SK-N-DZ (cell line): ENCODE measurements at places on chromosomes 4 and X.
A peak's percentile ranks its signal among the peaks of the same experiment; 100 is the strongest.

- no peak for DNase-seq
Measured at GRCh38 chr4:24496597-24496996, 87.8 kb downstream of the DHX15 start.

DNA sequence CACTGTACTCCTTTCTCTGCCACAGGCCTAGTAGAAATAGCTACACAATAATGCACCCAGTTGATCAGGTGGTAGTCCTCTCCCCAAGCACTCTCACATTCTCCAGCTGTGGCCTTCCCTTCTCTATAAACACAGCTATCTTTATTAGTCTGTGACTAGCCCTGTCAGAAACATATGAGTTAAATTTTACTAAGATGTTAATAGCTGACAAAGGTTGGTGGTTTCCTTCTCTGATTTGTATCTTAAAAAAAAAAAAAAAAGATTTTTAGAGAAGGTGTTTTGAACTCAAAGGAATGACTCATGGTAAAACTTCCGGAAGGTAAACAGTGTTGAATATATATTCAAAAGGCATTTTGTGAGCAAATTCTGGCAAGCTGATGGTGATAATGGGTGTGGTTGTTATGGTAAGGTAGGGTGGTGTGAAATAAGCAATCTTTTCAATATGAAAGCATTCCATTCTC lies 327.4 kb downstream of the PPP3CA start:
- no peak for DNase-seq

- DNase-seq: peak; percentile 85
Measured at GRCh38 chrX:15493118-15493962, at the start of gene PIR. PIR (minus strand) TSS chrX:15493333; CDS start chrX:15491257, 2,076 bp downstream.

DNA sequence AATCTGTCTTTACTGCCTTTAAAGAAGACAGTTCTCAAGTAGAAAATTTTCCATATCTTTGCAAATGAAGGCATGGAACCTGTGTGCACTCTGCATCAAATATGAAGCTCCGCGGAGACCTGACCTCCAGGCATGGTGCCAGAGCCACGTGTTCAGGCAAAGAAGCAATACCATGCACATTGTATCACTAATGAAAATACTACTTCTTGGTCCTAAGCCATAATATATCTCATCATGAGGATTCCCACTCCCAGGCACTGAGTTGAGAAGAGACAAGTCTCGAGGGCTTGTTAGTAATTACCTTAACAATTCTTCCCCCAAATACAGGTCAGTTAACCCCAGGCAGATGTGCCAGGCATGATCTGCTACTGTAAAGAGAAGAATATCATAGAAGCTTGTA lies 56.7 kb downstream of the PCDH19 start:
- no peak for DNase-seq

DNA sequence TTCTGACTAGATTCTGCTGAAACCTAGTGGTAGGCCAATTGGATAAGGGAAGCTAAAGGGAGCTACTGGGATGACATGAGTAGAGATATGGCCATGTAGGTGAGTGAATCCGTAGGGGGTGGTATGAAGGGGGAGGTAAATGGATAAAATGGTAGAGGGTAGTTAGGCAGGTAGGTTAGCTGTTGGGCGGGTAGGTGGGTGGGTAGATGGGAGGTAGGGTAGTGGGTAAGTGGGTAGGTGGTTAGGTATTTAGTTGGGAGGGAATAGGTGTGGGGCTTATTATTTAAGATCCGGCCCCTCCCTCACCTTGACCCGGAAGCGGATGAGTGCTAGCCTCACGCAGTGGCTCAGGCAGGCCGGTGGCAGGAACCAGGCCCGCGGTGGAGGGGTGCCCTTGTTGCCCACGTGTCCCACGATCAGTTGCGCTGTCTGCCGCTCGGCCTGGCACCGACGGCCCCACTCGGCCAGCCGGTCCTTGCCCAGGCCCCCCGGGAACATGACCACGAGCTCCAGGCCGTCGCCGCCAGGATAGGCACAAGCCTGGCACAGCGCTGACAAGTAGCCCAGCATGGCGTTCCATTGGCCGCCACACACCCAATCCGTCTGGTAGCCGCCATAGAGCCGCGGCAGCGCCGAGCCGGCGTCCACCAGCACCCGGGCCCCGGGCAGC lies 725 bp downstream of the FAM120C start:
- peak; percentile 35 for DNase-seq

GRCh38 chrX:9466124-9466495 lies 1.3 kb downstream of the TBL1X start:
- peak; percentile 37 for DNase-seq

DNA sequence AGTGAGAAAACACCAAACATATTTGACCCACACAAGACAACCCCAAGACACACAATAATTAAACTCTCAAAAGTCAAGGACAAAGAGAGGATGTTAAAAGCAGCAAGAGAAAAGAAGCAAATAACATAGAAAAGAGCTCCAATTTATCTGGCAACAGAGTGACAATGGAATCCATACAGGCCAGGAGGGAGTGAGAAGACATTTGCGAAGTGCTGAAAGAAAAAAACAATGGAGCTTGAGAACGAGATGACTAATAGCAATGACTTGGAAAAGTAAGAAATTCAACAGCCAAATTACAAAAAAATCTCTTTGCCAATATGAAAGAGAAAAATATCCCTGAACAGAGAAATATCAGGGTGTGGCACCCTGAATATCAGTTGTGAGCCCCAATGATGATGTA lies 61.6 kb downstream of the MAD2L1 start:
- no peak for DNase-seq

DNA sequence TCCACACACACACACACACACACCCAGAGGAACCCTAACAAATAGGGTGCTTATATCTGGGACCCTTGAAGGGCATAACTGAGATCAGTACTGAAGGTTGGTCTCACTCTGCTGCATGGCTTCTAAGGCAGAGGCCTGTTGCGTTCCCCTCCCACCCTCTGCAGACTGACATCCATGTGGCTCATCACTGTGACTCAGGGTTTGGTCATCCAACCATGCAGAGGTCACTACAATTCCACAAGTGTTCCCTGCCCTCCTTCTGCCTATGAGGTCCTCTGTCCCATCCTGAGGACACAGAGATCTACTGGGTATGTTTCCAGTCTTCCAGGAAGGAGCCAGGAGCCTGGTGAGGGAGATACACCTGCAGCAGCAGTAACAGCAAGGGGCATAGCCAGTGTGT lies 55.8 kb downstream of the XAGE2 start:
- no peak for DNase-seq

- DNase-seq: no peak
Measured at GRCh38 chrX:134161162-134161561, 75.8 kb upstream of the CCDC160 start.

- DNase-seq: no peak
Measured at GRCh38 chr4:107850438-107850837, 25.7 kb downstream of the SGMS2 start.

DNA sequence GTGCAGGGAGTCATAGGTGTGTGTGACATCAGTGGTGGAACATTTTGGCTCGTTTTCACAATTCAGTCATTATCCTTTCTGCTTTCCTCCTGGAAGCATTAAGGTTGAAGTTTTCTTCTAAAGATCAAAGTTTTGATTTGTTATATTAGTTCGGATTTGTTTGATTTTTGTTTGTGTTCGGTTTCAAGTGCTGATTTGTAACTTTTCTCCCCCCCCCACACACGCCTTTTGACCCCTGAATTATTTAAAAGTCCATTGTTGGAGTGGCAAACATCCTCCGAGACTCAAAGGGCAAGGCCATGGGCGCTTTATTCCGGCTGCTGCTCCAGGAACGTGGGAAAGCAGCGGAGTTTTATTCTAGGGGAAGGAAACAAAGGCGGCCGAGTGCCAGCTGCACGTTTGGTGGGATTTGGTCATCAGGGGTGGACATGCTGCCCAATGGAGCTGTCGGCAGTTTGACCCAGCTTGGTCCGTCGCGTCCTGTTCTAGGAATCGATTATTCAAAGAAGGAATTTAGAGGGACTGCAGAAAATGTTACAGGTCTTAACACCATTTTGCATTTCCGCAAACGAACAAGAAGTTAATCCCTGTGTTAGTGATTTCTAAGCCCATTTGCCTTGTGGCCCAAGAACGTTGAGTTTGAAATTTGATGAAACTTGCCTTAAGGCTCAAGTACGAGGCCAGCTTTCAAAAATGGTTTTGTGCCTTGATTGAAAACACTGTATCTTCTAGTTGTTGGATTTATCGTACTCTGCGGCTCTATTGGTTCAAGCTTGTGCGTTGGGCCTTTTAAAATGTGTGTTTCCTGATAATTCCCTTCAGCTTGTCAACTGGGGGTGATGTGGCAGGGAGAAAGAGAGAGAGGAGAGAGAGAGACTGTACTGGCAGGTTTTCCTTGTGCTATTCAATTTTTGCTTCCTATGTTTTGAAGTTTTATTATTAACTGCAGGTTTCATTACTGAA lies 565 bp upstream of the ZNF41 start:
- peak; percentile 7 for DNase-seq

GRCh38 chrX:56385960-56386359 lies 153.8 kb downstream of the KLF8 start:
- DNase-seq: no peak

DNA sequence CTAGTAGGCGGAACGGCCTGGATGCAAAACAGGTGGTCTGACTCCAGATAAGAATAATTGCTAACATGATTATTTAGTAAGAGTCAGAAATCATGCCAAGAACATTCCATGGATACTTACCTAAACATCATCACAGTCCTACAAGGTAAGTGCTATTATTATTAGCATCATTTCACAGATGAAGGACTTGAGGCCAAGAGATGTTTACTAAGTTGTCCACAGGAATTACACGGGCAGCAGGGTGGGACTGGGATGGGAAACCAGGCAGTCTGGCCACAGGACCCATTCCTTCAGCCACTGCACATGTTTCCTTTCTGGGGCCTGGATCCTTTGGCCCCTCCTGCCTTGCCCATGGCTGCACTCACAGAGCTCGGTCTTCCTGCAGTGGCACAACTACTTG lies 48.3 kb downstream of the ANAPC4 start:
- DNase-seq: no peak

- DNase-seq: no peak
Measured at GRCh38 chr4:110754716-110755115, 131.8 kb upstream of the PITX2 start.

DNA sequence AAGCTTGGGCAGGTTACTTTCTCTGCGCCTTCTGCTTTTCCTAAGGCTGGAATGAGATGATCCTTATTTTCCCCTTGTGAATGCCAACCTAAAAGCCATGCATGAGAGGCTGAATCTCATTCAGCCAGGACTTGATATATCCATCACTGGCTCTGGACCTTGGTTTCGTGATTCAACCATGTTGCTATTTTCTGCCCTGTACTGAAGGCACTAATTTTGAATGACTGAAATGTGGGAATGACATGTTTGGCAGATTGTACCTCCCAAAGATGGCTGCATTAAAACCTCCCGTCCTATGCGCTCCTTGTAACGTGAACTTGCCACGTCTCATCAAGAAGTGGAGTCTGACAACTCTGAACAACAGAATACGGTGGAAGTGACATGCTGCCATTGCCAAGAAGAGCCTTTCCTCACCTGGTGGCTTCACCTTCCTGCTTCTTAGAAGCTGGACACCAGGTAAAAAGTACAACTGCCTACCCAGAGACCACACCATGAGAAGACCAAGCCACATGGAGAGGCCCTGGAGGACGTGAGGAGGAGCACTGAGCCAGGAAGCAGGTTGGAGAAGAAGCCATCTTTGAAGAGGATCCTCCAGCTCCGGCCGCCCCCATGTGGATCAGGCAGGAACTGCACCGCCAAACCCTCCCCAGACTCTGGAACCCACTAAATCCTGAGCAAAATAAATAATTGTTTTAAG lies 174.5 kb downstream of the NSUN7 start:
- DNase-seq: peak; percentile 42

DNA sequence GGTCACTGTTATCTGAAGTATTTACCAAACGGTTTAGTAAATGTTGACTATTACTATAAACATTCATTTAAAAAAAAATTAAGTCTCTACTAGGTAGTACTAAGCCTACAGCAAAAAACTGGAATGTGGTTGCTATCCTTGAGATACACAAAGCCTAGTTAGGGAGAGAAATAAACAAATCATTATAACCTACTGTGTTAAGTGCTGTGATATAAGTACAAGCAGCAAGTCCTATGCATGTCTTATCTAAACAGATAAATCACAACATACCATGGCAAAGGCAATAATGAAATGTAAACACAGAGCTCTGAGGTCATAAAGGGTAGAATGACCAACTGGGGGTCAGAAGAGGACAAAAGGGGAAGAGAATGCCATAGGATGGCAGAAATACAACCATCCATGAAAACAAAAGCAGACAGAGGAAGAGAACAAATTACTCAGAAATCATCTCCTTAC lies 92.2 kb downstream of the RNF150 start:
- DNase-seq: no peak

DNA sequence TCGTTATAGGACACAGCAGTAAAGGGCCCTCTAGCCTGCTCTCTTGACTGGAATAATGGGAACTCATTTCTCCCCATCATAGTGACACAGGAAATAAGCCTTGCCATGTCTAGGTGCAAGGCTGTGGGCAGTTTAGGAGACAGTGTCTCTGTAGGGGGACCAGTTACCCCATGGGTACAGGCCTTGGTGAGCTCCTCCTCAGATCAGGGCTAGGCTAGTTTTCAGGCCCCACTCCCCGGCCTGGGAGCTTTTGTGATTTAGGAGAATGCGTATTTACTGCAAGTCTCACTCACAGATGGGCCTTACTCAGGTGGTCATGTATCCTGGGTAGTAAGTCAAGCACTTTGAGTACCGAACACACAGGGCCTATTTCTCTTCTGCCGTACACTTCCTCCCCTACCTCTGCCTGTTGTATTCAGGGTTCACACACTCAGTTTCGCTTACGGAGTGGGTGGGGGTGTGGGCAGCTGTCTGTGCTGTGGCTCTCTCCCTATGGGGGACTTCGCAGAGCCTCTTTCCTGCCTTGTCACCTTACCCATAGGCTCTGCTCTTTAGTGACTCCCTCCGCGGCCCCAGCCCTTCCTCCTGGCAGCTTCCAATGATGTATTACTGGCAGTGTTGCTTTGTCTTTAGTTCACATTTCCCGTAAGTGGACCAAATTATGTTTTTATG lies 34.2 kb downstream of the FAM193A start:
- DNase-seq: no peak

DNA sequence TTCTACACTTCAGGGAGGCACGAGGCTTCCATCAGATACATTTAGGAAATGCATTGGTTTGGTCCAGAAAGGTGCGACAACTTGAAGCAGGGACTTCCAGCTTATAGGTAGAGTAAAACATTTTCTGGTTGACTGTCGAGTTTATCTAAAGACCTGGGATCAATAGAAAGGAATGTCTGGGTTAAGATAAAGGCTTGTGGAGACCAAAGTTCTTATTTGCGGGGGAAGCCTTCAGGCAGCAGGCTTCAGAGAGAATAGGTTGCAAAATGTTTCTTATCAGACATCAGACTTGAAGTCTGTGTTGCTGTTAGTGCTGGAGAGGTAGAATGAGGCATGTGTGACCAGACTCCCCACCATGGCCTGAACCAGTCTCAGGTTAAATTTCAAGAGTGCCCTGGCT lies 190.3 kb downstream of the TRIML1 start:
- no peak for DNase-seq

GRCh38 chrX:9392445-9392844 lies 72.4 kb upstream of the TBL1X start:
- no peak for DNase-seq

- no peak for DNase-seq
Measured at GRCh38 chr4:7703688-7704087, 236.0 kb downstream of the AFAP1 start.
